GM12878 (cell line): ENCODE measurements at places on chromosomes 6 and 20. TPM values are rescaled to one million over a fixed set of nuclear protein-coding genes. Genes with fewer than 3 reads are reported as not detected.

Gene NOTCH4
- polyA plus RNA-seq: 1.6 and 1.8 TPM in 2 replicates

Gene BACH2
- polyA plus RNA-seq: not detected in 2 replicates

Gene PLA2G7
- polyA plus RNA-seq: not detected in 2 replicates

Gene DNAH8
- not detected in 2 replicates for polyA plus RNA-seq

Gene RIPPLY2
- not detected in 2 replicates for polyA plus RNA-seq

Gene JPH2
- not detected in 2 replicates for polyA plus RNA-seq

GRCh38 chr6:18186540-18187250 is 31.5 kb downstream of the KDM1B start:
- no peak for DNase-seq

GRCh38 chr20:48066246-48066645 is 281.0 kb upstream of the SULF2 start:
- DNase-seq: no peak

- DNase-seq: no peak
Observed at GRCh38 chr20:16474363-16474762, 98.9 kb downstream of the KIF16B start.

DNA sequence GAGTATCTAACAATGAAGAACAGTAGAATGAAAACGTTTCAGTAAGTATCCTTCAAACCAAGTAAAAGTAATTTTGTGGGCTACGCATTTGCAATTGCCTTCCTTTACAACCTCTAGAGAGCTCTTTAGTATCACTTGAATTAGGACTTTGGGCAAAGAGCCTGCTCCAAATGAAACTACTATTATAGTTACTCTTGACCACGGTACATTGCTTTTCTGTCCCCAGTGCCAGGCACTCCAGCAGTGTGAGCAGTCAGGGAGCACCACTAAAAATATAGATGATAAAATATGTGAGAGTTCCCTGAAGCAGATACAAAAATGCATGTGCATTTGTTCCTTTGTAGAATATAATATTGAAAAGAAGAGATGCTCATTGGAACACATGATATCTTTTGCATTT is 450.1 kb upstream of the MANEA start:
- DNase-seq: no peak

DNA sequence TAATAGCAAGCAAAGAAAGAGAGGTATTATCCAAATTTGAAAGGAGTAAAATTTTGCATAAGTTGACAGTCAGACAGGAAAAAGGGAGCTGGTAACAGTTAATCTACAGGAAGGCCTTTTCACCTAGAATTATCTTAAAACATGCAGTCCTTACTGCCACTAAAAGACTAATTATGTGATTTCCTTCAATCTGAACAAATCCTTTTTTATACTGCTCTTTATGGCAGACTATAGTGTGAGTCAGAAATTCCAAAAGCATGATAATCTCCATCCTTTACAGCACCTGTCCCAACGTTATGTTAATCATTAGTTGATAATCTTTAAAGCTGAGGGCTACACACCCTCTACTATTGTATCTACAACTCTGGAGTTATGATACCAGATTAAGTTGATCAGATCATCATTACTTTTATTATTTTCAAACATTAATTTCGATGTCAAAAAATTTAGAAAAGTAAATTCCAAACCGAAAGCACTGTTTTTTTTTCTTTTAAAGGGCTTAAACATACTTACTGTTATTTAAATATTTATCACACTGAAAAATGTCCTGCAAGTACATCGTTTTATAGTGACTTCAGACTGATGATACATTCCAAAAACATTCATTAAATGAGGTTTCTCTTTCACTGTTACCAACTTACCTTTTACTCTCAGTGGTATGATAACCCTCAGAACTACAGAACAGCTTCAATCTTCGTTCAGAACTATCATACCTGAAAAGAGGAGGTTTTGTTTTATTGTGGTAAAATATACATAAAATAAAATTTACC is 33.2 kb upstream of the AKAP7 start:
- DNase-seq: no peak
